ENCODE measurements at places on chromosomes 6 and 20.

DNA sequence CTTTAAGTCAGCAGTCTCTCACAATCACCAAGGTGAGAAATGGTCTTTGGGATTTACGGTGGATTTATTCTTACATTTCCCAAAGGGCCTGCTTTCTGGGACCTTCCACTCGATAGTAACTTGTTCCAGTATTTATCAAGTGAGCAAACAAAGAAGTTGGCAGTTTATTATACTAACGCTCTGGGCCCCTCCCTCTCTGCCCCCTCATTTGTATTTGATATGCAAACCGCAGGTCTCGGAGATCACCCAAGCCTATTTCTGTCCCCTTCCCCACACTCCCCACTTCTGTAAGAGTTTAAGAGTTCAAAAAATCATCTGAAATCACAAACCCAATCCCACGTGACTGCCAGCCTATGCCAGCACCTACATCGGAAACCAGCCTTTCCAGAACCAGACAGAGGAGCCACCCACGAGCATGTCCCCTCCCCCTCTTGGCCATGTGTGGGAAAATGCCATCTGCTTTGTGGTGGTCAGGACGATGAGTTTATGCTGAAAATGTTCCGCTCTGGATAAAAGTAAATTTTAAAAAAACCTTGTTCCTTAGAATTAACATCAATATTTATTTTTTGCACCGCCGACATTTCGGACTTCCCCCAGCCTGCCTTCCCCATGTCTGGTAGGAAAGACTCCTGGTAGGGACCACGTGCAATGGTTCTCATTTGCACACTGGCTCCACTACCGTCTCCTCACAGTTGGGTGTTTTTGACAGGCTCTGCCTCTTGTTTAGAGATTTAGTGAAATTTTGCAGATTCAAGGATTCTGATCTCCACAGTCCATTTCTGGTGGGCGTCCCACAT lies 281.0 kb downstream of the TFAP2C start:
- no peak for DNase-seq

DNA sequence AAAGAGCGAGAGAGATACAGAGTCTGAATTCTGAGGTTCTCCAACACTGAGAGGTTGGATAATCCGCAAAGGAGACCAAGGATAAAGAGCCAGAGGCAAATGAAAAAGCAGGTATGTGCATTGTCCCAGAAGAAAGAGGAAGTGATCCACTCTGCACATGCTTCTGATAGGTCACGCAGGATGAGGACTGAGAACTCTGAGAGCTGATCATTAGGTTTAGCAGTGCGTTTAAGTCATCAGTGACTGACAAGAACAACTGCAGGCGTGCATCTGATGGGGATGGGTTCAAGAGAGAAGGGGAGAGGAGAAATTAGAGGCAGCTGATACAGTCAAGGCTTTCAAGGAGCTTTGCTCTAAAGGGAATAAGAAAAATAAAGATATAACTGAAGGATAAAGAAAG lies 301.2 kb upstream of the SGK1 start:
- no peak for DNase-seq

DNA sequence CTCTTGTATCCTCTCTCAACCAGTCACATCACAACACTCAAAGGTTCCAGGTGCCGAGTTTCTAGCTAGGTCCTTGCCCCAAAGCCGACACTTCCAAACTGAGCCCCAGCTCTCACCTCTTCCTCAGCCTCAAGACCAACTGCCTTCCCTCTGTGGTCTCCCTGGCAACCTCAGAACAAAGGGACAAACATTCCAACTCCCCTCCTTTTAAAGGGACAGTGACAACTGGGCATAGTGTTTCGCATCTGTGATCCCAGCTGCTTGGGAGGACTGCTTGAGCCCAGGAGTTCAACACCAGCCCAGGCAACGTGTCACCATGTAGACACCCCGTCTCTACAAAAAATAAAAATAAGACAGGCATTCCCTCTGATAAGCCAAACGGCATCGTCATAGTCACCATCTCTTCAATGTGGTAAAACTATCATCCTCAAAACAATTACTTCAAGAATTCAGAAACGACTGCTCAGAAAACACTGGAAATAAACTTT lies 11.3 kb downstream of the DIDO1 start:
- peak; percentile 33 for DNase-seq

GRCh38 chr20:49646126-49646525 lies 67.6 kb downstream of the B4GALT5 start:
- DNase-seq: peak; percentile 32

GRCh38 chr6:7701212-7701834 lies 24.6 kb upstream of the BMP6 start:
- no peak for DNase-seq

- peak; percentile 73 for DNase-seq
These were observed 137.8 kb upstream of the SPACA1 start for GRCh38 chr6:87909849-87910248.

DNA sequence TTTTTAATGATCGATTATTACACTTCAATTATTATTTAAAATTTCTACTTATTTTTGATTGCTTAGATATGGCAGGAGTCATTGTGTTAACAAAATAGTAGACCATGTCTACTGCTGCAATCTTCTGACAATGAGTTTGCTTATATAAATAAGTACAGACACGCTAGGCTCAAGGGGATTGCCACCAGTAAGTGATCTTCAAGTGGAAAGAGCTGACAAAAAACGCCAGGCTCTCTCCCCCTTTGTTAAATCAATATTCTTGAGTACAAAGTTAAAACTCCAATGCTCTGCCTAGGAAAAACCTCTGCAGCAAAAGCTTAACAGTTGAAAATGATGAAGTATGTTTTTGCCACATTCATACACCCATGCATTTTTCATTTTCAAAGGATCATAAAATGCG lies 738.1 kb downstream of the HDGFL1 start:
- no peak for DNase-seq

All from fibroblast of the aortic adventitia (primary cell).